ENCODE measurements at places on chromosomes 3 and 15.

GRCh38 chr3:22937536-22937935 is 265.6 kb upstream of the UBE2E2 start:
- DNase-seq: no peak

- DNase-seq: no peak
Measured at GRCh38 chr3:177150218-177150916, 46.9 kb downstream of the TBL1XR1 start.

DNA sequence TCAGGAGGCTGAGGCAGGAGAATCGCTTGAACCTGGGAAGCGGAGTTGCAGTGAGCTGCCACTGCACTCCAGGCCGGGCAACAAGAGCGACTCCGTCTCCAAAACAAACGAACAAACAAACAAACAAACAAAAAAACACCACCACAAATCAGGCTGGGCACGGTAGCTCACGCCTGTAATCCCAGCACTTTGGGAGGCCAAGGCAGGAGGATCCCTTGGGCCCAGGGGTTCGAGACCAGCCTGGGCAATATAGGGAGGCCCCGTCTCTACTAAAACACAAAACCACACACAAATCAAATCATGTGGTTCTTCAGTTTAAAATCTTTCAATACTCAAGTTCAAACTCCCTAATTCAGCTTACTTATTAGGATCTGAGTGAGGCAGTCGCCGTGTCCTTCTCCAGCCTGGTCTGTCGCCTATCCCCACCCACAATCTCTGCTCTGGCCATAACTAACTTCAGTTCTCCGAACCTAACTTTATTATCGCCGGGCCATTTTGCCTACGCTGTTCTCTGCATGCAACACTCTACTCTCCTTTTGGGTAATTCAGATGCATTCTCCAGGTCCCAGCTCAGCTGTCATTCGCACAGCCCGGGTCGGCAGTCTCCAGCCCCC is 660 bp upstream of the RTF1 start:
- no peak for DNase-seq

DNA sequence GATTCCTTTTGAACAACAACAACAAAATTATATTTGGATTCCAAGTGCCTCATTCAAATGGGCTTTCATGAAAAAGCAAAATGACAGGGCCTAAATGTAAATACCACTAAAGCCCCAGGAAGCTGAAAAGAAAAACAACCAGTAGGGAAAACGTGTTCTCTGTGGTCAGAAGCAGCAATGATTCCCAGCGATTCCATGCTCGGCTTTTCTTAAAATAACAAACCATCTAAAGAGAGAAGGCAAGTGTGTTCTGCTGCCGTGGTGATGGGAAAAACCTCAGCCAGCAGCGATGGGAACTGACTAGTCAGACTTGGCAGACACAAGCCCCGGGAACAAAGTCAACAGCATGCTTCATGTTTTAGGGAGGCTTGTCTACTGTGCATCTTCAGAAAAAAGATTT is 153.6 kb downstream of the TNIK start:
- no peak for DNase-seq

GRCh38 chr3:138375447-138375846 is 27.1 kb downstream of the MRAS start:
- no peak for DNase-seq

DNA sequence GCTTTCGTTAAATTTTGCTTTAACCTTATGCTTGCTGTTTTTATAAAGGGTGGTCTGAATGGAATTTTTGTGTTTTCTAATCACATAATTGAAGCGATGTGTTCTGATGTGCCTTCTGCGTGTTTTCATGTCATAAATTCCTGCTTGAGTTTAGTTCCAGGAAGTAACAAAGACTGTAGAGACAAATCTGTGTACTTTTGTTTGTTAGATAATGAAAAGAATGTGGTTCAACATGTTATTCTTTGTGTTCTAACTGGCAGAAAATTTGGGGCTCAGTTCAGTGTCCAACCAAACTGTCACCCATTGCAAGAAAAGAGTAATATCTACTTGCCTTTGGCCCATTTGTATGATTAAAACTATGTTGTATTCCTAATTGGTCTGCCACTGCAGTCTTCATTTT is 324.0 kb downstream of the DIPK2A start:
- no peak for DNase-seq

- DNase-seq: no peak
Measured at GRCh38 chr15:55366981-55367380, 41.2 kb downstream of the CCPG1 start.

GRCh38 chr3:4670352-4670751 is 177.2 kb downstream of the ITPR1 start:
- no peak for DNase-seq

DNA sequence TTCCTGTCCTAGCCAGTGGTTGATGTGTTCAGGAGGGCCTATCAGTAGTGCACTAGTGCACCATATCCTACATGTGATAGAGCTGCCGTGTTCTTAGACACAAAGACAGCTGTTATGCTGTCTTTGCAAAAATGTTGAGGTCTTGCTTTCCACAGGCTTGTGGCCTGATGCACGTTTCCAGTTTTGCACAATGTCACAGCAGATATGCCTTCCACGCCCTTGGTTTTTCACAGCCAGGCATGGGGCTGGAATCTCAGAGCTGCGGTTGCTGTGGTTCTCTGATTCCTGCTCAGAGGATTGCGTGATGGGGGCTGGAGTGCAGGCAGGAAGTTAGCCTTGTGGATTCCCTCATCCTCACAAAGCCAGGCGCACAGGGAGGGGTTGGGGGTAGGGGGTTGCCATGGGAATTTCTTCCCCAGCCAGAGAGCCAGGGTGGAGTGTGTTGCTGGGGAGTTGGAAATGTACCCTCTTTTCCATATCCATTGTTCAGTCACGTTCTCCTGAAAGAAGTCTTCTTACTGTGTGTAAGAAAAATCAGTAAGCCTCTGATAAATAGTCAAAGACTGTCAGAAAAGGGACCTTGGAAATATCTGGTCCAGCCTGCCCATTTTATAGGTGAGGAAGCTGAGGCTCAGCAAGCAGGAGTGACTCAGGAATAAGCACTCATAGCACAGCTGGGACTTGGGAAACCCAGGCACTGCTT is 79.4 kb downstream of the SMAD3 start:
- no peak for DNase-seq

DNA sequence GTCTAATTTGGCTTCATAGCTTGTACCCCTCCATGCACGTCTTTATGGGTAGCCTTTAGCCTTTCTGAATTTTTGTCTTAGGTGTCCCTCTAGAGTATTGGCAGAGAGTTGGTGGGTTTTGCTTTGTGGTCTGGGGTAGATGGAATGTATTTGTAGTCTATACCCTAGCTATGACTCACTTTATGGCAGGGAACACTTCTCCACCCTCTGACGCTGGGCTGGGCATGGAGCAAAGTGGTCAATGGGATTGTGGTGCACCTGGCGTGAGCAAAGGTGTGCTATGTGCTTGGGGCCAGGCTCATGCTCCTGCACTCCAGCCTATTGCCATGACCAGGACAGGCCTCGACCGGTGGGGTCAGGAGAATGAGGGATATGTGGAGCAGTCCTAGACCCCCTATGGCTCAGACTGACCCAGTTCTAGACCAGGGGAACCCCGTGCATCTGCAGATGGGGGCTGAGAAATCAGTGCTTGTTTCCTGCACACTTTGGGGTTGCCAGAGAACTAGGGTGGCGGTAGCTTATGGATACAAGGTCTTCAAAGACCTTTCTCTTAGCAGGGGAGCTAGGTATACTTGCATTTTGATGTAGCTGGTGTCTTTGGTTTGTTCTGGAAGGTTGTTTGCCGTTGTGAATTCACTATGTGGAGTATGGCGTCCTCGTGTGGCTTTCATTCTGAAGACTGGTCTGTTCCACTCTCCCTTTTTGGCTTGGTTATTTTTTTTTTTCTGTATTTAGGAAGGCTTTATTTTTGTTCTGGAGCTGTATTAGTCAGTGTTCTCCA is 49.4 kb upstream of the RPL32 start:
- no peak for DNase-seq

DNA sequence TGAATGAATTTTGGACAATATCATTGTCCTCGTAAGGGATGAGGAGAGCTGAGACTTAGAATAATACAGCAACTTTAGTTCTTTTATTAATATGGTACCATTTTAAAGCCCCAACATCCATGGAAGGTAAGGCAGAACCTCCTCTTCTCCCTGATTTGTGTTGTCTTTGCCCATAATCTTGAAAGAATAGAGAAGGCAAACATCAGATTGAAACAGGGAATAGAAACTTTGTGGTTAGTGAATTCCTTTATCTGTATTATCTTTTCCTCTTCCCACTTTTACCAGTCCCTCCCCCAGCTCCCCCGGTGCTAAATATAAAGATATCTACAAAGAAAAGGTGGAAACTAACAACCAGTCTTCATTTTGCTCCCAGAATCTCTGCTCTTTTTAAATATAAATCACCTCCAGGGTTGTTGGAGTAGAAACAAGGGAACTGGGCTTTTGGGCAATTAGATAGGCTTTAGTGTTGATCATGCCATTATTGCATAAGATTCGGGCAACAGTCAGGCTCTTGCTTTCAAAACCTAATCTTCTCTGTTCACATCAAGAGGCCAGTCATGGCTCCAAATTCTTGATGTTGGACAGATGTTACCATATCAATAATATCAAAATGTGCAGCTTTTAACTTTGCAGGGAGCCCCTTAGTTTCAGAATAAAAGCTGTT is 32.5 kb downstream of the ITPR1 start:
- DNase-seq: no peak

DNA sequence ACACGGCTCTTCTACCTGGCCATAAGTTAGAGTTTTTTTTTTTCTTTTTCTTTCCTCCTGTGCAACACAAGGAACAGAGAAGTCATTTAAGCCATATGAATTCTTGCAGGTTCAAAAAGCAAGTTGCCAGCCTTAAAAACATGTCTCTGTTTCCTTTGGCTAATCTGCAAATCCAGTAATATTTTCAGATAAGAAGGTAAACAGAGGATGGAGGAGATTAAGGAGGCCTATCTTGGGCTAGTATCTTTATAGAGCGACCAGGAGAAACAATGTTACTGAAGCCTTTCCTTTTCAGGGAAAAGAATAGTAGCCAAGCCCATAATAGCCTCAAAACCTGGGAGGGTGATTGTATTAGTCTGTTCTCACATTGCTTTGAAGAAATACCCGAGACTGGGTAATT is 20.9 kb upstream of the LMCD1 start:
- DNase-seq: no peak

GRCh38 chr15:85330901-85331588 is 49.4 kb upstream of the AKAP13 start:
- DNase-seq: peak; percentile 84

DNA sequence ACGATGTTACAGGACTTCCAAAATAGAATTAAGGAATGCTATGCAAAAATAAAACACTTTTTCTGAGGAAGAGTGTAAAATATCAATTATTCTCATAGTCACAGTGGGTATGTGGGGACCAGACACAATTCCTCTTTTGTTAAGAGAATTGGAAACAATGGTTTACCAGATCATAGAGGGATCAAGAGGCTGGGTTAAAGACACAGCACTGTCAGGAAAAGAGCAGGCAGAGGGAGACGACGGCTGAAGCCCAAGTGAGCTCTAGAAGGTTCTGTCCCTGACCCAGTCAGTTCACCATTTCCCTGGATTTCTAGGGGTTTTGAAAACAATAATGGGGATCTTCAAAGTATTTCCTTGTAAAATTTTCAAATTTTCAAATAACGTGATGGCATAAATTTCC is 54.0 kb upstream of the POLR2M start:
- DNase-seq: no peak

GRCh38 chr3:9036404-9037131 is 73.3 kb upstream of the RAD18 start:
- no peak for DNase-seq

- DNase-seq: no peak
Measured at GRCh38 chr3:128197855-128198254, 44.6 kb downstream of the EEFSEC start.

DNA sequence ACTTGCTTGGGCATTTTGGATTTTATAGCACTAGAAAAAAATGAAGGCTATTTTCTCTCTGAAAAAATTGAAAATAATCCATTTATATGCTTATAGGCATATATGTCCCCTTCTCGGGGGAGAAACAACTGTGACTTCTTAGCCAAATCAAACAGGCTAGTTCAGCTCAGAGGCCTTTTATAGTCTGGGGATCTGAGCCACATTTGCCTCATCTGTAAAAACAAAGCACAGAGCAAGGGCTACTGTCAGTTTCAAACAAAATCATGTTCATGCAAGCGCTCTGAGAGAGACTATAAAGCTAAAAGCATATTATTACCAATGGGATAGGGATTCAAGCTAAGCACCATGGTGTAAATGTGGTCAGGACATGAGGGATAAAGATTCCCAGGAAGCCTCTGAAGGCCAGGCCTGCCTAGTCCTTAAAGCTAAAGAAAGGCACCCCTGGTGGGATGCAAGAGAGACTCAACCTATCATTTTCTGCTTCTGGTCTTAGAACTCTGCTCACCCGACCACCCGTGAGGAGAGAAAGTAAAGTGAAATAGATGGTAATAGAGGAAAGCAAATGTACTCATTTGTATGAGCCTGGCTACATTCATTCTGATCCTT is 51.0 kb upstream of the IL12A start:
- no peak for DNase-seq
